ENCODE measurements at places on chromosomes 4 and X.

- DNase-seq, result no peak
Measured at GRCh38 chr4:176534566-176534965, 214.8 kb downstream of the SPCS3 start.

DNA sequence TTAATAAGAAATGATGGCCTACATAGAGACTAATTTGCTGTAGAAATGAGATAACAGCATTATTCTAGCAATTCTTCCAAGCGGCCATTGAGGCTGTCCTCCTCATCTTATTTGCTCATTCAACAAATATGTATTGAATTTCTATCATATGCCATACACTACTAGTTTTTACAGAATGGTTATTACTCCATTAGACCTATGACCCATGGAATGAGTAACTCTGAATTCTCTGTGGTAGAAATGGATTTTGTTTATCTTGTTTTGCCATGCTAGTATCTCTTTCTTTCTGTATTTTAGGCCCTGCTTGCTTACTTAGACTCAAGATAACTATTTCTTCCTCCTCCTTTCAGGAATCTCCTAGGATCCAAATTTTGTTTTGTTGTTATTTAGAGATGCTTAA is 103.5 kb downstream of the RPA4 start:
- no peak for DNase-seq

GRCh38 chr4:17561195-17561909 is 15.6 kb upstream of the LAP3 start:
- DNase-seq, result peak; percentile 72

DNA sequence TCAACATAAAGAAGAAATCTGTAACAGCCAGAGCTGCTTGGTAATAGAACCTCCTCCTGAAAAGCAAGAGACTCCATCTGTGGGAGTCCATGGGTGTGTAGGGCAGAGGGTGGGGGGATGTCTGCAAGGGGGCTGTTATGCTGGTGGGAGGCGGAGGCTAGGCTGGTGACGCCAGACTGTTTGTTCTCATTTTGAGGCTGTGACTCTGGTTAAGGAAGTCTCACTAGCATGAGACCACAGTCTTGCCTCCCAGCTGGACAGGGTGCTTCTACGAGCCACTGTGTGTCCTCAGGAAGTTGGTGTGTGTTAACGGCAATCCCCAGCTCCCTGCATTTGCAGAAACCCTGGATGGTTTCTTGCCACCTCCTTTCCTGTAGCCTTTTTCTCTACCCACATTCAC is 79.8 kb downstream of the NSUN7 start:
- peak; percentile 69 for DNase-seq

DNA sequence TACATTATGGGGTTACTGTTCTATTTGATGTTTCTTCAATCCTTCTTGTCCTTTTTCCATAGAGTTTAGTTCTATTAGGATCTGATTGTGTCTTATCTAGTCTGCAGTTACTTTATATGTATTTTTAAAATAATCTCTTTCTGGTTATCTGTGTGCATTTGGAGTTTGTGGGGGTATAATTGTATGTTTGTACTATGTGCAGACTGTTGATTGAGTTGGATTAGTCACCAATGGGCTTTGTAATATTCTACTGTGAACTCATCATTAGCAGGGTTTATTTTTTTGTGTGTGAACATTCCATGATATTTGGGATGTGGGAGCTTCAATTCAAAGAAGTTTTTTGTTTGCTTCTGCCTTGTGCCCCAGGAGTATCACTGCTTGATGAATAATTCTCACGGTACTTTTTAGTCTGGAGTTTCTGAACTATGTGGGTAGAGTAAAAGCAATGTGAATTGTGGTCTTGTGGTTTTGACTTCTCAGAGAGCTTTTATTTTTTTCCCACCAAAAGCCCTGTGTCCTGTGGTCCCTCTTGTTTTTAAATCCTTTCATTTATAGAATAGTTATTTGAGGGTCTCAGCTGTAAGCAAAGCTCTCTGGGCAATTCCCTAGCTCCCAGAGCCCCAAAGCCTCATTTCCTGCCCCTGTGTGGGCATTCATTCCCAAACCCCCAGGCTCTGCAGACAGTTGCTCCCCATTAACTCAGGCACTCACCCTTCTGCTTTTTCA is 127.8 kb downstream of the PHKA2 start:
- peak; percentile 24 for DNase-seq

- DNase-seq, result no peak
Measured at GRCh38 chr4:57580710-57581599, 470.8 kb upstream of the IGFBP7 start.

DNA sequence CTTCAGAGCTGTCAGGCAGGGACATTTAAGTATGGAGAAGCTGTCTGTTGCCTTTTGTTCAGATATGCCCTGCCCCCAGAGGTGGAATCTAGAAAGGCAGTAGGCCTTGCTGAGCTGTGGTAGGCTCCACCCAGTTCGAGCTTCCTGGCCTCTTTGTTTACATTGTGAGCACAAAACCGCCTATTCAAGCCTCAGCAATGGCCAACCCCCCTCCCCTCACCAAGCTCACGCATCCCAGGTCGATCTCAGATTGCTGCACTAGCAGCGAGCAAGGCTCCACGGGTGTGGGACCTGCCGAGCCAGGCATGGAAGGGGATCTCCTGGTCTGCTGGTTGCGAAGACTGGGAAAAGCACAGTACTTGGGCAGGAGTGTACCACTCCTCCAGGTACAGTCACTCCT is 59.3 kb downstream of the ZNF674 start:
- no peak for DNase-seq

DNA sequence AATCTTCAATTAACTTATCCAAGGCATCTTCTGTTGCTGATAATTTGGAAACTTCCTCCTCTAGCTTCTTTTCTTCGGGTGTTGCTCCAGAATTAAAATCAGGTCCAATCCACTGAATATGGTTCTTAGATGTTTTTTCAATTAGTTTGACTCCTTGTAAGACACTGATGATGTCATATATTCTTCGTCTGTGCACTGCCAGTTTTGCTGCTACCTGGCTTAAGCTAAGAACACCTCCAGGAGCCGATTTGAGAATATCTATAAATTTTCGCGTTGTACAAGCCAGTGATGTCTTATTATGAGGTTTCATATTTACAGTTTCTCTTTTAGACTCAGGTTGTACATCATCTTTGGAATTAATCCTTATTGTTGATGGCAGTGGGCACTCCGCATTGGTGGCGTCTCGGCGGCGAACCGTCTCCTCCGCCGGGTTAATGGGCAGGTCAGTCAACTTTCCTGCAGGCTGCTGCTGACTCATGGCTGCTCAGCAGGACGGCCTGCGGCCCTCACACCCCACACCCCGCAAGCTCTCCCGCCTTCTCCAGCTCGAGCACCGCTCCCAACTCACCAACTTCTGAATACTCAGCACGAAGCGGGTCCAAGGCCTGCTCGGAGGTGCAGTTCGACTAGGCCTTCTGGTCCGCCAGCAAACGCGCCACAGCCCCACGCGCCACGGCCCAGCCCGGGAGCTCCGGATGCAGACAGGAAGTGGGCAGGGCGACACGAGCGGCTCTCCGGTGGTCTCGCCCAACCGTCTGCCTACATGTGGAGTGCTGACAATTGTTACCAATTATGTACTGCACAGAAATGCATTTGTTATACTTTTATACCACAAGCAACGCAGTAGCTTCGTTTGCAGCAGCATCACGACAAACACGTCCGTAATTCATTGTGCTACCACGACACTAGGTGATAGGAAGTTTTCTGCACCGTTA is 49.2 kb upstream of the FHL1 start:
- no peak for DNase-seq

GRCh38 chr4:163161536-163162205 is 5.0 kb downstream of the NAF1 start:
- peak; percentile 8 for DNase-seq

DNA sequence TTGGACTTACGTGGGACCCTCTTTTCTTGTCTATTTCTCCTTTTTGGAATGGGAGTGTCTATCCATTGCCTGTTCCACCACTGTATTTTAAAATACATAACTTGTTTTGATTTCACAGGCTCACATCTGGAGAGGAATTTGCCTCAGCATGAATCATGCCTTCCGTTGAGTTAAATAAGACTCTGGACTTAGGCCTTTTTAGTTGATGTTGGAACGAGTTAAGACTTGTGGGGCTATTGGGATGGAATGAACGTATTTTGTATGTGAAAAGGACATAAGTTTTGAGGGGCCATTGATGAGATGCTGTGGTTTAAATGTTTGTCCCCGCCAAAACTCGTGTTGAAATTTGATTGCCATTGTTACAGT is 66.2 kb downstream of the BEX3 start:
- no peak for DNase-seq

GRCh38 chr4:80103629-80104028 is 30.6 kb upstream of the ANTXR2 start:
- no peak for DNase-seq

- peak; percentile 39 for DNase-seq
Measured at GRCh38 chrX:19440713-19441112, 74.6 kb downstream of the MAP3K15 start.

GRCh38 chrX:15816438-15816809 is 26.1 kb downstream of the ZRSR2 start:
- DNase-seq, result no peak

GRCh38 chr4:36573441-36573840 is 292.0 kb downstream of the DTHD1 start:
- no peak for DNase-seq

- DNase-seq, result no peak
Measured at GRCh38 chr4:26404743-26405206, 84.0 kb downstream of the RBPJ start.
